Effector CD8-positive, alpha-beta T cell (primary cell): ENCODE measurements at places on chromosomes 12 and 14.

- DNase-seq, result no peak
Measured at GRCh38 chr12:3928538-3929184, 55.5 kb upstream of the PARP11 start.

DNA sequence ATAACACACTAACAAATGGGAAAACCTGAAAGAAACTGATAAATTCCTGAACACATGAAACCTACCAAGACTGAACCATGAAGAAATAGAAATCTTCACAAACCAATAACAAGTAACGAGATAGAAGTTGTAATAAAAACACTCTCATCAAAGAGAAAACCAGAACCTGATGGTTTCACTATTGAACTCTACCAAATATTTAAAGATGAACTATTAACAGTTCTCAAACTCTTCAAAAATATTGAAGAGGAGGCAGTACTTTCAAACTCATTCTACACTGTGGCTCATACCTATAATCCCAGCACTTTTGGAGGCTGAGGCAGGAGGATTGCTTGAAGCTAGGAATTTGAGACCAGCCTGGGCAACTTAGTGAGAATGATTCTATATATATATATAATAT is 48.4 kb upstream of the TMTC2 start:
- no peak for DNase-seq

DNA sequence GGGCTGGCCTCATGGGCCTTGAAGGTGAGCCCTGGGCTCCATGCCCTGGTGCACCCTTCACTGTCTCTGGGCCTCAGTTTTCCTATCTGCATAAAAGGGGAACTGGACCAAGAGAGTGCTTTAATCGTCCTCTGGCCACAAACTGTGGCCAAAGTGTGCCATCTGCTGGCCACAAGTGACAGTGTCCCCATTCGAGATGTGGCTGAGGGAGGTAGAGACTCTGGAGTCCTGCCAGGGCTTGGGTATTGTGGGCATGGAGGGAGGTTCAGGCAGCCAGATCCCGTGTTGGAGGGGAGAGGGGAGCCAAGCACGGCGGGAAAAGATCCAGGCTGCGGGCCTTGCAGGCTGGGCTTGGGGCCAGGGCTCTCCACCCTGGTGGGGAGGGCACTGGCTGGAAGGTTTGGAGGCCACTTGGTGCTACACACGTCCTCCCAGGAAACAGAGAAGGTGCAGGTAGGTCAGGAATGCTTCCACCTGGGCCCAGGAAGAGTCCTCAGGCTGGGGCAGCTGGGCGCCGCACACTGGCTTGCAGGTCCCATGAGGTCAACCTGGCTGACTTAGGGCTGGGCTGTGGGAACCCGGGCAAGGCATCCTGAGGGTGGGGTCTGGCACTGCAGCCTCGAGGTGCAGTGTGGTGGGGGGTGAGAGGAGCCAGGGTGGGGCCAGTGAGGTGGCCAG is 7.3 kb upstream of the KIF26A start:
- DNase-seq, result no peak

- DNase-seq, result no peak
Measured at GRCh38 chr12:18130851-18131250, 40.9 kb upstream of the RERGL start.

GRCh38 chr12:3275171-3276041 is 198.2 kb downstream of the TSPAN9 start:
- DNase-seq, result peak; percentile 53

DNA sequence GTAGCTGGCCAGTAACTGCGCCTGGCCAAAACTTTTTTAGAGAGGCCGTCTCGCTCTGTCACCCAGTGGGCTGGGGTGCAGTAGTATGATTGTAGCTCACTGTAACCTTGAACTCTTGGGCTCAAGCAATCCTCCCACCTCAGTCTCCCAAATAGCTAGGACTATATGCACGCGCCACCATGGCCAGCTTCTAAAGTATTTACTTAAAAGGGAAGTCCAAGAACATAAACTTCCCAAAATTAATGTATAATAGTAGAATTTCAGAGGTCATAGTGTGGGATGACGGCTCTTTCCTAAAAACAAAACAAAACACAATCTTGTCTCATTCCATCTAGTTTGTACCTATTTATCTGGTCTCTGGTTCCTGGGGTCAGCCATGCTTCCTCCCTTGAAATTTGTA is 42.2 kb upstream of the FOS start:
- no peak for DNase-seq

GRCh38 chr14:92652413-92653151 is 95.8 kb downstream of the LGMN start:
- no peak for DNase-seq

- no peak for DNase-seq
Measured at GRCh38 chr12:13049816-13050215, 5.6 kb downstream of the FAM234B start.

- no peak for DNase-seq
Measured at GRCh38 chr12:106305376-106305775, 2.8 kb downstream of the TCP11L2 start.

DNA sequence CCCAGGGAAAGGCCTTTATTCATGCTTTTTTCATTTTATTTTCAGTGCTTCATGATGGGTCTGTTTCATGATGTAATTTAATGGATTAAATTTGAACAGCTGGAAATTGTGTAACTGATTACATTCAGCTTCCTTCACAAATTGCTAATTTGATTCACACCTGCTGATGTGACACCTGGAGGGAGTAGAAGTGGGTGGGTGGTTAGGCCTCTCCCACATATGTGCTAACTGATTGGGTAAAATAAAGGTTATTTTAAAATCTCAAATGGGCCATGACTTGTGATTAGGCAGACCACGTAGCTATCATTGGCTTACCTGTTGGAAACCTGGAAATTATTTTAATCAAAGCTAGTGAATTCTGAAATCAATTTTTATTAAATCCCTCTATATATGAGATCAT is 142.1 kb downstream of the GXYLT1 start:
- no peak for DNase-seq

DNA sequence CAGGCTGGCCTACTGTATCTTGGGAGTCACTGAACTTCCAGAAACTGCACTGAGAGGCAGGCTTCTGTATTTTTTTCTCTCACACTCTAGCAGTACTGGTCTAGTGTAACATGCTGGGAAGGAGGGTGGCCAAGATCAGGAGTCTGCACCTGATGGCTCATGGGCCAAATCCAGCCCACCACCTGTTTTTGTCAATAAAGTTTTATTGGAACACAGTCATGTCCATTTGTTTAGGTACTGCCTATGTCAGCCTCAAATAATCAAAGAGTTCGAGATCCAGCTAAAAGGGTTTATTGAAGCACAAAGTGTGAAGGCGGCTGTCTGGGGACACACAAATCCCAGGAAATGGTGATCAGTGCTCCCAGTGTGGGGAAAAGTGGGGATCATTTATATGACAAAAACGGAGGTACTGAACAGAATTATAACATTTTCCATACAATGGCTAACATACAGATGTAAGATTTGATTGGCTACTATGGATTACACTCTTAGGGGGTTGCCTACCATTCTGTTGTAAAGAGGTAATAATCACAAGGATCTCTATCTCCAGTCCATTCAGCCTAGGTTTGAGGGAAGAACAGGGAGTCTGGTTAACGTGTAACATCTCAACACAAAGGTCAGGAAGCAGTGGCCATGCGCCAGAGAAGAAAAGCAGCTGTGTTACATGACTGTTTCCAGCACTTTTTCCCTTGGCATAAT is 12.9 kb downstream of the USP30 start:
- DNase-seq, result no peak

- no peak for DNase-seq
Measured at GRCh38 chr12:108313241-108313605, 25.9 kb downstream of the CMKLR1 start.

GRCh38 chr14:102768223-102769048 is 8.8 kb upstream of the TRAF3 start:
- no peak for DNase-seq

GRCh38 chr12:40225984-40226602 is 1.3 kb downstream of the LRRK2 start:
- DNase-seq, result no peak

- no peak for DNase-seq
Measured at GRCh38 chr14:61950340-61950739, 188.1 kb downstream of the SNAPC1 start.

- no peak for DNase-seq
Measured at GRCh38 chr14:38124506-38124905, 83.2 kb upstream of the SSTR1 start.

- DNase-seq, result no peak
Measured at GRCh38 chr12:113137861-113138783, 2.6 kb upstream of the RASAL1 start.

GRCh38 chr12:123572391-123572790 is 12.0 kb upstream of the TMED2 start:
- DNase-seq, result no peak

GRCh38 chr14:62015945-62016344 is 253.7 kb downstream of the SNAPC1 start:
- DNase-seq, result no peak

DNA sequence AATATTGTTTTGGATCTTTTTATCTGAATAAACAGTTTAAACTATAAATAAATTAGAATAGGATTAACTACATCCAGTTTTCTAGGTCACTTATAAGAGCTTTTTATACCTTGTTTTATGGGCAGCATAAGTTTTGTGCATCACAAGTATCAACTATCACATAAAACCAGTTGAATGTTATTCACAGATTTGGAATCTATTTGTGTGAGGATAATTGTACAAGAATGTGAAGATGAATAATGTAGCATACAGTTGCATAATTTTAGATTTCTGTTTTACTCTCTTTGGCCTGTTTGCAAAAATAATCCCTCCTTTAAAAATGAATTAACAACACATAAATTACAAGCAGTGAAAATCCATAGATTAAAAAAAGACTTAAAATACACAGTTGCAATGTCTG is 88.8 kb downstream of the SCFD1 start:
- no peak for DNase-seq

- no peak for DNase-seq
Measured at GRCh38 chr12:10563966-10564365, 49.4 kb downstream of the MAGOHB start.

GRCh38 chr14:90096566-90096965 is 34.8 kb downstream of the KCNK13 start:
- no peak for DNase-seq

DNA sequence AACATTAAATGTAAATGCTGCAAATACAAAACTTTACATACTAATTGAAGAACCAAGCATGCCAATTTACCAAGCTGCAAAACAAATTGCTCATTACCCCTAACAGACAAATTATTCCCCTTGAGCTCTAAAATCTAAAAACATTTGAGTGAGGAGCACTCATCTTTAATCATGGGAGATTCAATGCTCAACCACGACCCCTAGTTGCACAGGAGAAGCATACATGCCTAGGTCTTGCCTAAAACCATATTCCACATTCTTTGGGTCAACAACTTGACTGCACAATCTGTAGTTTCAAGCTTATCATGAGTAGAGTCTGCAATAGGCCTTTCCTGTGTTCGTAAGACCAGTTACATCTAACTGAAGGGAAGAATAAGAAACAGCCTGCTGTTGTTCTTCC is 69.7 kb downstream of the MGAT4C start:
- DNase-seq, result no peak

- DNase-seq, result no peak
Measured at GRCh38 chr12:121511916-121512315, 68.9 kb downstream of the KDM2B start.

DNA sequence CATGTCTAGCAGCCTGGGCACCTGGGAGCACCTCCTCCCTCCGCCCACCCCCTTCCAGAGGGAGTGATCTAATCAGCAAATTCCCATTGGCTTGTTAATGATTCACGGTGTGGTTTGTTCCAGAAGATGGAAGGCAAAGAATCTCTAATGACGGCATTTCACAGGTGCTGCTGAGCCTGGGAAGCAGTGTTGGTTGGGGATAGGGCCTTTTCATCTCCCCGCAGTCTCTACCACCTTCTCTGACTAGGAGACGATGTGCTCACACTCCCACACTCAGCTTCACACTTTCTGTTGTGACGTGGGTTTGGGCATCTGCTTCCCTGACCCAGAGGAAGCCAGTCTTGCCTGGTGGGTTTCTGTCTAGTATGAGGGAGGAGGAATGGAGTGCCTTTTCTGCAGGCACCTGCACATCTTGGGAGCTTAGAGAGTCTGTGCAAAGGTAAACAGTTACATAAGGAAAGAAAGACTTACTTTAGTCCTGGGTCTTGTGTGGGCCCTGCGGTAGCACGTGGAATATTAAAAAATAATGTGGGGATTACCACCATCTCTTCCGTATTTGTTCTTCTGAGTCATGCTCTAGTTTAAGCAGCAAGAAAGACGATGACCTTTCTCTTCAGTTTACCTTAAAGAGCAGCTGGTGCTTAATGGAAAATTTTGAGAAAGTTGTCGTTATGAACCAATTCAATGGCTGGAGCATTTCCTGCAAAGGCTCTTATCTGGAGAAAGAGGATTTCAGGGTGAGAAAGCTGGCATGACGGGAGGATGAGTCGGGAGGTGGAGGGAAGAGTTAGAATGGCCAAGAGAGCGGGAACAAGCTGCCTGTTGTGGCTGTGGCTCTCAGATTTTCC is 70.6 kb upstream of the ARHGAP5 start:
- no peak for DNase-seq

- no peak for DNase-seq
Measured at GRCh38 chr12:67827820-67828383, 161.3 kb upstream of the IFNG-AS1 start.

DNA sequence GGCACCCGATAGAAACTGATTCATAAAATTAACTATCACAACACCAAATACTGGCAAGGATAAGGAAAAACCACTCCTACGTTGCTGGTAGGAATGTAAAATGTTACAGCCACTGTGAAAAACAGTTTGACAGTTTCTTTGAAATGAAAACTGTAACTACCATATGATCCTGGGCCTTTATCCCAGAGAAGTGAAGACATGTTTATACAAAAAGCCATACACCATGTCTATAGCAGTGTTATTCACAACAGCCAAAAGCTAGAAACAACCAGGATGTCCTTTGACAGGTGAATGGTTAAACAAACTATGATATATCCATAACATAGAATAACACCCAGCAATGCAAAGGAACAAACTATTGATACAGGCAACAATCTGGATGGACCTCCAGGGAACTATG is 3.7 kb upstream of the C14orf132 start:
- no peak for DNase-seq

DNA sequence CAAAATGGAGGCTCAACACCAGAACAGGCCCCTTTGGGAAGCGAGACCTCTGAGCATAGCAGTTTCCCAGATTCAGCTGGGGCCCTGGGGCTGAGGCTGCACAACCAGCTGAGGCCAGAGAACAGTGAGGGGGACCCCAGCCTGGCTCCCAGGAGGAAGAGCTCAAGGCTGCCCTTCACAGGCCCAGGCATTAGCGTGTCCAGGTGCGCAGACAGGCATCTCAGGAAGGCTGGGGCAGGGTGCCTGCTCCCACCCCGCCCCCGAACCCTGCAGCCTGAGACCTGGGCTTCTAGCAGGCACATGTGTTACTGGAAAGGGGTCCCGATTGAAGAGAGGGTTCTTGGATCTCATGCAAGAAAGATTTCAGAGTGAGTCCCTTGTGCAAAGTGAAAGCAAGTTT is 27.2 kb downstream of the CALM1 start:
- no peak for DNase-seq
